Activated naive CD8-positive, alpha-beta T cell treated with anti-CD3 and anti-CD28 coated beads, Interleukin-2, amount 10 ng/mL, durations not matched to agents 7 days and 5 days (primary cell): ENCODE measurements at places on chromosomes 2 and 18. TPM values are rescaled to one million over a fixed set of nuclear protein-coding genes. Genes with fewer than 3 reads are reported as not detected.

DNA sequence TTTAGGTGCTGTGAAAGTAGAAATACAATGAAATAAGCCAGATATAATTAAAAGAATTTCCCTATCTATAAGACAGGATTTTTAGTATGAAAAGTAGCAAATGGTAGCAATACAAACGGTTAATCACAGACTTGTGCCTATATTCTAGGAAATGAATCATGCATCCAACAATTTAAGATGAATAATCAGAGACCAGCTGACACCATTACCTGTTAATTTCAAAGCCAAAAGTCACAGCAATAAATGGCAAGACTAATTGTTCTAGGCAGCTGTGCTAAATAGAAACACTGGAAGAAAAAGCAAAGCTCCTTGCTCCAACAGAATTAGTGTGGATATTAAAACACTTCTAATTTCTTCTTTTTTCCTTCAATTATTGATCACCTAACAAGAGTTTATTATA lies 35.1 kb upstream of the MPP4 start:
- no peak overlapping the region for H3K27ac ChIP-seq
- DNase-seq = no peak
- H3K4me3 ChIP-seq = no peak overlapping the region
- H3K36me3 ChIP-seq = peaks cover 27% of the 10 kb centered on the region
- no peaks in the 10 kb centered on the region for H3K4me1 ChIP-seq

DNA sequence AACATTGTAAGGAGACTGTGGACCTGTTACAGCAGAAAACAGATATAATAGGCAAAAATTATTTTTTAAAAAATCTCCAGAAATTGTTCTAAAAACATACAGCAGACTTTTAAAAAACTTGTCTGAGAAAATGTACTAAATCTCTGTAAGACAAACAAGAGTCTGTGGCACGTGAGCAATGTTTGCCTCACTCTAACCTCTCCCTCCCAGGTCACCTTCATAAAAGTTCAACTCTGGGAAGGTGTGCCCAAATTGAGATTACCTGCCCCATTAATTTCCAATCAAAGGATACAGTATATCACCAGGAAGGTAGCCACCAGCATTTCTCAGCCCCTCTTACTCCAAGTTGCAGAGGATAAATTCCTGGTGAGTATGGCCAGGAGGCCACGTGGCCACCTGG lies 992.7 kb downstream of the TMEM182 start:
- no peaks in the 10 kb centered on the region for H3K27me3 ChIP-seq
- no peak overlapping the region for H3K27ac ChIP-seq
- DNase-seq = no peak

DNA sequence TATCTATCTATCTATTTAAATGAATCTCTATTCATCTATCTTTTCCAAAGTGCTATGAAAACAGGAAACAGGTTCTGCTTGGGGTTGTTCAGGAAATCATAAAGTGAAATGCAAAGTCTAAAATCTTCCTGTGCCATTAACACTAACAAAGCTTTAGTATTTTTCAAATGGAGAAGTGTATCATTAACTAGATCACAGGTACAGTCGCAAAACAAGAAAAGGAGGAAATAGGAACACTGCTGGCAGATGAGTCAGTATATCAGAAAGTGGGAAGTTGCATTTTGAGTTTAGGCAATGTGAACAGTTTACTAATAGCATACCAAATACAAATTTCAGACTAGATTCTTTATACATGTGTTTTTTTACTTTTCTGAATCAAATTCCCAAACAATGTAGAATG lies 888.5 kb upstream of the FSHR start:
- no peaks in the 10 kb centered on the region for H3K36me3 ChIP-seq
- no peak for DNase-seq
- H3K4me1 ChIP-seq = no peaks in the 10 kb centered on the region
- no peak overlapping the region for H3K4me3 ChIP-seq

DNA sequence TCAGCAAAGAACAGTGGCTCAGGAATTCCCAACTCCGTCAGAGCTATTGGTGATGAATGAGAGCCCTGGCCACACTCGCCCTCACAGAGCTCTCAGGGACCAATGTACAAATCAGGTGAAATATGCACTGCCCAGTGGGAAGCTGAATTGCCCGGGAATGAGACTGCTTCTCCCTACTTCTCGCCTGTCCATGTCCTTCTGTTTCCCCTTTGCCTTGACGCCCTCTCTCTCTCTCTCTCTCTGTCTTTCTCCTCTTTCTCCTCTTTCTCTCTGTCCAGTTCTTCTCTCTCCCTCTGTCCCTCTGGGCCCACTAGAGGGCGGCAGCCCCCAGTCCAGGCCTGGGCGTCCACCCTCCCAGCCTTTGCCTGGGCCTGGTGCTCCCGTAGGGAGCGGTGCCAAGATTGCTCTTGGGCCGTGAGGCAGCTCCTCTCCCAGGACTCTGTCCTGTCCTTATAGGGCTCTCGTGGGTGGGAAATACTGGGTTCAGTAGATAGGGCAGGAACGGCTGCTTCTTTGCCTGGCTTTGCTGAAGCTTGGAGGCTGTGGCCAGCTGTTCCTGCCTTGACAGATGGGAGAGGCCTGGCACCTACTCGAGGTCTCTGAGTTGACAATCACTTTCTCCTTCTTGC lies 28.4 kb upstream of the PUM2 start:
- peaks cover 4% of the 10 kb centered on the region for H3K4me1 ChIP-seq
- no peak for DNase-seq
- no peak overlapping the region for H3K27ac ChIP-seq
- peaks cover 24% of the 10 kb centered on the region for H3K27me3 ChIP-seq

DNA sequence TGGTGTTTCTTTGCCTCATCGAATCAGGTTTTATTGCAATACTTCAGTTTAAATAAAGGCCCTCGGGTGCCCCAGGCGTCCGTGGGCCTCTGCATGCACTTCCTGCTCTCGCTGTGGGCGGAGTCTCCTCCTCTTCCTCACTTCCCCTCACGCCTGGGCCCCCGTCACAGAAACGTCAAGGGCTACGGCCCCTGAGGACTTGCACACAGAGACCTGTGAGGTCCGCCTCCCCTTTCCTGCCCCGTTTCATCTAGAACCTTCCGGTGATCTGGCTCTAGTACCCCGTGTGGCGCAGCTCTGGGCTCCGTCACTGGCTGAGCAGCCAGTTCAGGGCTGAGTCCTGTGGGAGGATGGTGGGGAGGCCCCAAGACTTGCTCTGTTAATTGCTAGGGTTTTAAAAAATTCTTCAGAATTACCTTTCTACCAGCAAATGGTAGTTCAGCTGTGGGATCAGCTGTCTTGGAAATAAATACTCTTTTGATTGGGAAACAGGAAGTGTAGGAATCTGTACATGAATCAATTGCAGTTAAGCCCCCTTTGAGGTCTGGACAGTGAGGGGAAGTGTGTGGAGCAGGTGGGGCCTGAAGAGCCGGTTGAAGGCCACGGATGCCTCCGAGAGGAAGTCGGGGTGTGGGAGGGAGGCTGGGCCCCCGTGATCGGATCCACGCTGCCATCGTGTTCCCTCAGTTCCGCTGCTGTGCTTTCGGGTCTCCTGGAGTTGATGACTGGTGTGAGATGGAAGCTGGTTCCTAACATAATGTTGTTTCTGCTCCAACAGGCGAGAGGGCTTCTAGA lies 10.2 kb downstream of the NFATC1 start:
- peak overlapping the region; percentile 96 for H3K27ac ChIP-seq
- peak overlapping the region; percentile 73 for H3K4me3 ChIP-seq
- H3K4me1 ChIP-seq = peaks cover 34% of the 10 kb centered on the region
- peak; percentile 84 for DNase-seq

- peak; percentile 51 for DNase-seq
- peaks cover 18% of the 10 kb centered on the region for H3K4me1 ChIP-seq
- H3K27me3 ChIP-seq = peaks cover 4% of the 10 kb centered on the region
- H3K36me3 ChIP-seq = peaks cover 5% of the 10 kb centered on the region
- H3K27ac ChIP-seq = peak overlapping the region; percentile 61
Measured at GRCh38 chr2:136305517-136306192, 187.7 kb upstream of the CXCR4 start.

DNA sequence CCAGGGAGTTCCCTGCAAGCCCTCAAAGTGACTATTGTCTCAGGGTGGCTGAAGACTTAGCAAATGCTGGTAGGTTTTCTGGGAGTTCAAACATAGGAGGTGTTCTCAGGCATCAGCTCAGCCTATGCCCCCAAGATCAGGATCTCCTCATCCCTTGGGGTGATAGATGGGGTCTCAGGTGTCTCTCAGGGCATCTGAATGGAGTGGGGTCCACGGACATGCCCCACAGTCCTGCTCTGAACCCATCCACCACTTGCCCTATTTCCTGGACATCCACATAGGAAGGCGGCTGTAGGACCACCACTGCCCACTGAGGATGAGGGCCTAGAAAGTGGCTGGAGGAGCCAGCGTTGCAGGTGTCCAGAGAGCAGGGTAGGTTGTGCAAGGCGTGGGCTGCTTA lies 287.0 kb upstream of the CXCR4 start:
- no peaks in the 10 kb centered on the region for H3K36me3 ChIP-seq
- H3K27ac ChIP-seq = no peak overlapping the region
- H3K4me1 ChIP-seq = peaks cover 4% of the 10 kb centered on the region
- no peak overlapping the region for H3K4me3 ChIP-seq
- peaks cover 32% of the 10 kb centered on the region for H3K27me3 ChIP-seq

DNA sequence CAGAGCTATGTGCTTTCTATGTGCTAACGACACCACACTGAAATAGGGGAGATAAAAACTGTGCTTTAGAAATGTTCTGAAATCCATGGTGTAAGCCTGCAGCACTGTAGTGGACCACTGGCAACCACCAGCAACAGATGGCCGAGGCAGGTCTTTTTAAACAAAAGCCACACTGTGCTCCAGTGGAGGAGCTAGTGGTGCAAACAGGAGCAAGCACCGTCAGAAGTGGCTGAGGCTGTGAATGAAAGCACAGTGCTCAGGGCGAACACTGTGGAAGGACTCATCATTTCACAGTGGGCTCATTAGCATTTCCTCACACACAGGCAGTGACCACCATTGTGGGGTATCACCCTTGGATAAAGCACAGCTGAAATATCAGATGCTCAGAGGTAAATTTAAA lies 22.9 kb upstream of the MTX2 start:
- DNase-seq = no peak
- H3K4me1 ChIP-seq = no peaks in the 10 kb centered on the region
- peaks cover 28% of the 10 kb centered on the region for H3K27me3 ChIP-seq

- H3K36me3 ChIP-seq = peaks cover 38% of the 10 kb centered on the region
- no peaks in the 10 kb centered on the region for H3K27me3 ChIP-seq
- DNase-seq = peak; percentile 48
- H3K4me1 ChIP-seq = peaks cover 59% of the 10 kb centered on the region
Measured at GRCh38 chr2:84781942-84782716, 98.8 kb downstream of the TRABD2A start.

GRCh38 chr2:209592106-209592505 lies 168.3 kb downstream of the MAP2 start:
- DNase-seq = no peak
- no peaks in the 10 kb centered on the region for H3K4me1 ChIP-seq
- no peaks in the 10 kb centered on the region for H3K27me3 ChIP-seq
- H3K4me3 ChIP-seq = no peak overlapping the region
- H3K36me3 ChIP-seq = no peaks in the 10 kb centered on the region
- H3K27ac ChIP-seq = no peak overlapping the region

GRCh38 chr18:55139307-55139706 lies 180.0 kb upstream of the CCDC68 start:
- peaks cover 3% of the 10 kb centered on the region for H3K27me3 ChIP-seq
- no peak overlapping the region for H3K27ac ChIP-seq
- no peaks in the 10 kb centered on the region for H3K4me1 ChIP-seq
- DNase-seq = no peak
- no peak overlapping the region for H3K4me3 ChIP-seq
- H3K36me3 ChIP-seq = no peaks in the 10 kb centered on the region

DNA sequence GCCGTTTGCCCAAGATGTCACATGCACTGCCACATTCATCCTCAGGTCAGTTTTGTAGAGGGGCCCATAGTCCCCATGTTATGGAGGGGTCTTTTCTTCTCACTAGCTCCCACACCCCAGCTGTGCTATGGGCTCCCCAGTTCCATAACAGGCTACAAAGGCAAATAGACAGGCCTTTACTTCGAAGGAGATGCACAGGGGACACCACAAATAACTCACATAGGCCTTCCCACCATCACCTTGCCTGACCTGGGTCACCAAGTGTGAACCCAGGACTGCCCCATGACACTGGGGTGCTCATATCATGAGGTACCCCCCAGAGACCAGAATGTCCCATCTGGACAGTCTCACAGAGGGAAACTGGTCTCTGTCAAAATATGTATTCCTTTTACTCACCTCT lies 15.0 kb upstream of the INO80C start:
- no peak for DNase-seq
- H3K4me3 ChIP-seq = no peak overlapping the region
- H3K27ac ChIP-seq = no peak overlapping the region
- no peaks in the 10 kb centered on the region for H3K36me3 ChIP-seq

GRCh38 chr2:60589104-60589503 lies 35.6 kb upstream of the BCL11A start:
- no peaks in the 10 kb centered on the region for H3K4me1 ChIP-seq
- H3K4me3 ChIP-seq = no peak overlapping the region
- H3K27me3 ChIP-seq = peaks cover 36% of the 10 kb centered on the region
- H3K36me3 ChIP-seq = no peaks in the 10 kb centered on the region

- no peak overlapping the region for H3K4me3 ChIP-seq
- DNase-seq = no peak
- H3K36me3 ChIP-seq = peaks cover 3% of the 10 kb centered on the region
- H3K27me3 ChIP-seq = no peaks in the 10 kb centered on the region
- no peak overlapping the region for H3K27ac ChIP-seq
Measured at GRCh38 chr2:127634066-127634617, 11.8 kb upstream of the GPR17 start.

- peaks cover 60% of the 10 kb centered on the region for H3K36me3 ChIP-seq
- H3K4me3 ChIP-seq = no peak overlapping the region
- DNase-seq = no peak
- H3K27me3 ChIP-seq = no peaks in the 10 kb centered on the region
- H3K27ac ChIP-seq = no peak overlapping the region
Measured at GRCh38 chr2:42293019-42293418, 68.0 kb downstream of the COX7A2L start.

DNA sequence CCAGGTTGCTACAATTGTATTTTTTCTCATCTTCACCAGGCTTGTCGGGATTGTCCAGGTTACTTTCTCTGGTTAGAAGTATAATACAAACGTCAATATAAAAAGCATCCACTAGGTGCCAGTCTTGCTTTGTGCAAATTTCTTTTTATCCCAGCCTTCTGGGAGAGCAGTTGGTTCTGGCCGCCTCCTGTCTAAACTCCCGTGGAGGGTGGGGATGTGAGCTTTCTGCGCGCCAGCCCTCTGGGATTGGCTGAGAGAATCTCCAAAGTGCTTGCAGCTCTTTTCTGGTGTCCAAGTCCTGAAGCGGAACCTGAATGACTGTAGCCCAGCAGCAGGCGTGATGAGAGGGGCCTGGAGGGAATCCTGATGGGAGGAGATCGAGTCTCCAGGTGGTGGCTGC lies 22.4 kb upstream of the TOGARAM2 start:
- H3K27me3 ChIP-seq = peaks cover 6% of the 10 kb centered on the region
- DNase-seq = peak; percentile 48
- peaks cover 18% of the 10 kb centered on the region for H3K4me1 ChIP-seq
- H3K36me3 ChIP-seq = no peaks in the 10 kb centered on the region
- no peak overlapping the region for H3K27ac ChIP-seq

Gene CBLN2
- not detected for total RNA-seq

Gene DNER
- total RNA-seq = not detected

Gene SIGLEC15
- not detected for total RNA-seq

Gene IL36G
- total RNA-seq = not detected

Gene CAPN14
- total RNA-seq = 0.28 TPM

Gene MFSD2B
- total RNA-seq = not detected
